ENCODE measurements at places on chromosomes 6 and 20. TPM values are rescaled to one million over a fixed set of nuclear protein-coding genes. Genes with fewer than 3 reads are reported as not detected.

Gene DDX39B
- 311 TPM for polyA plus RNA-seq

Gene SAMD3
- polyA plus RNA-seq, result 2.4 TPM

Gene RUNX2
- polyA plus RNA-seq, result 2.5 TPM

Gene IMPG1
- 2.3 TPM for polyA plus RNA-seq

Gene TPX2
- 2.5 TPM for polyA plus RNA-seq

Gene SMLR1
- 18.1 TPM for polyA plus RNA-seq

Gene IL17A
- polyA plus RNA-seq, result 0.19 TPM

Gene MANEA
- polyA plus RNA-seq, result 1.6 TPM

Gene RAB23
- 7.7 TPM for polyA plus RNA-seq

Gene GJA10
- polyA plus RNA-seq, result not detected

Gene SDCBP2
- 94.4 TPM for polyA plus RNA-seq

Gene CLPSL2
- polyA plus RNA-seq, result not detected

Gene BHLHE23
- polyA plus RNA-seq, result not detected

Gene PI16
- not detected for polyA plus RNA-seq

Gene LTA
- not detected for polyA plus RNA-seq

Gene SCRT2
- not detected for polyA plus RNA-seq

Gene TRIM31
- polyA plus RNA-seq, result 41.6 TPM

Gene GABBR1
- 0.22 TPM for polyA plus RNA-seq

Gene EYS
- polyA plus RNA-seq, result not detected

Gene ERVFRD-1
- not detected for polyA plus RNA-seq

Gene CSNK2A1
- 38.6 TPM for polyA plus RNA-seq

Gene SLC44A4
- 132 TPM for polyA plus RNA-seq

Gene PLA2G7
- 3.5 TPM for polyA plus RNA-seq

Gene VWA7
- polyA plus RNA-seq, result 11.9 TPM

Gene LY86
- 3.0 TPM for polyA plus RNA-seq

Gene CRISP2
- not detected for polyA plus RNA-seq

Gene ZBTB46
- polyA plus RNA-seq, result not detected

Gene EXOC2
- polyA plus RNA-seq, result 14.1 TPM

Gene TMEM244
- polyA plus RNA-seq, result not detected

Gene SERAC1
- 6.5 TPM for polyA plus RNA-seq

Gene ZNF391
- polyA plus RNA-seq, result 1.2 TPM
